ENCODE measurements at places on chromosomes 4 and X.

DNA sequence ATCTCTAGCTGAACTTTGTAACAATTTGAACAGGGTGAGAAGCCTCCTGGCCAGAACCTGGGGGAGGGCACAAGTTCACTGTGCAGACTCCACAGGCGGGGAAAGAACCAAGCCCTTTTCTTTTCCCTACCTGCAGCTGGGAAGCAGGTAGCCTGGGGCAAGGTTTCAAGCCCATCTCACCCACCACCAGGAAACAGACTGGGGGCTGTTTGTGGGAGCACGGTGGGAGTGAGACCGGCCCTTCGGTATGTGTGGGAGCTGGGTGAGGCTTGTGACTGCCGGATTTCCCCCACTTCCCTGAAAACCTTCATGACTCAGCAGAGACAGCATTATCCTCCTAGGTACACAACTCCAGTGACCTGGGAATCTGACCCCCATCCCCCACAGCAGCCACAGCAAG lies 211.7 kb downstream of the ZNF674 start:
- DNase-seq = no peak

GRCh38 chr4:76963131-76963750 lies 13.7 kb downstream of the SEPTIN11 start:
- no peak for DNase-seq

GRCh38 chr4:145055533-145056257 lies 42.3 kb downstream of the ANAPC10 start:
- no peak for DNase-seq

DNA sequence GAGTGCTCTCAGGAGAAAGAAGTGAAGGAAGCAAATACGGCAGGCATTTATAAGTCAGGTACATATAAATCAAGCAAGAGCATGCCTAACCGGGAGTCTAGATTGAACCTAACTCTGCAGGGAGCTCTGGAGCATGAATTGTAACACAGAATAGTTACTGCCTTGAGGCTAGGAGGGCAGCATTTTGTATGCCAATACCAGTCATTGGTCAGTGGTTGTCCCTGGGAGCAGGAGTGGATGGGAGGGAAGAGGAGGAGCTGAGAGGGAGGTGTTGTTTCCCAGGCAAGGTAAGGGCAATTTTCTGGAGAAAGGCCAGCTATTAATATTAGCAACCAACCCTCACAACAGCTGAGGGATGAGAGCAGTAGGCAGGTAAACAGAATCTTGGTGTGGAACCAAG lies 224.7 kb upstream of the DCAF8L1 start:
- DNase-seq = no peak

GRCh38 chrX:41291309-41291708 lies 42.7 kb upstream of the DDX3X start:
- DNase-seq = no peak

GRCh38 chrX:103399744-103400143 lies 23.4 kb downstream of the BEX3 start:
- no peak for DNase-seq

Measured in stromal cell of bone marrow (primary cell).